ENCODE measurements at places on chromosomes 11 and 22. TPM values are rescaled to one million over a fixed set of nuclear protein-coding genes. Genes with fewer than 3 reads are reported as not detected.
A peak's percentile ranks its signal among the peaks of the same experiment; 100 is the strongest.

ESAM gene
- 0.49 TPM for total RNA-seq

DNA sequence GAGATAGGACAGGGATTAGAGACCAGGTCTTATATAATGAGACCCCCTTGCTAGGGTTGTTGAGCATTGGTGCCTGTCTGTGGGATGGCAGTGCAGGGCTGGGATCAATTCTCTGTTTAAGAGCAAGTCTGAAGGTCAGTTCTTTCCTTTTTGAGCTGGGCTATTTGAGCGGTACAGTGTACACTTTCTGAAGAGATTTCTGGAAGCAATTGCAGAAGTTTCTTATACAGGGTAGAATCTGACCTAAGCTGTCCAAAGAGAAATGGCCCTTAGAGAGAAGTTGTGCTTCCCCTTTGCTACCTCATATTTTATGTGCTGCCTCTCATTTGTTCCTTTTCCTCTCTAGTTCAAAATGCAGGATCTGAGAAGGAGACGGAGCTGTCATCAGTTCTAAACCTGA, 35.8 kb downstream of the CSTPP1 start:
- no peak for DNase-seq

DNA sequence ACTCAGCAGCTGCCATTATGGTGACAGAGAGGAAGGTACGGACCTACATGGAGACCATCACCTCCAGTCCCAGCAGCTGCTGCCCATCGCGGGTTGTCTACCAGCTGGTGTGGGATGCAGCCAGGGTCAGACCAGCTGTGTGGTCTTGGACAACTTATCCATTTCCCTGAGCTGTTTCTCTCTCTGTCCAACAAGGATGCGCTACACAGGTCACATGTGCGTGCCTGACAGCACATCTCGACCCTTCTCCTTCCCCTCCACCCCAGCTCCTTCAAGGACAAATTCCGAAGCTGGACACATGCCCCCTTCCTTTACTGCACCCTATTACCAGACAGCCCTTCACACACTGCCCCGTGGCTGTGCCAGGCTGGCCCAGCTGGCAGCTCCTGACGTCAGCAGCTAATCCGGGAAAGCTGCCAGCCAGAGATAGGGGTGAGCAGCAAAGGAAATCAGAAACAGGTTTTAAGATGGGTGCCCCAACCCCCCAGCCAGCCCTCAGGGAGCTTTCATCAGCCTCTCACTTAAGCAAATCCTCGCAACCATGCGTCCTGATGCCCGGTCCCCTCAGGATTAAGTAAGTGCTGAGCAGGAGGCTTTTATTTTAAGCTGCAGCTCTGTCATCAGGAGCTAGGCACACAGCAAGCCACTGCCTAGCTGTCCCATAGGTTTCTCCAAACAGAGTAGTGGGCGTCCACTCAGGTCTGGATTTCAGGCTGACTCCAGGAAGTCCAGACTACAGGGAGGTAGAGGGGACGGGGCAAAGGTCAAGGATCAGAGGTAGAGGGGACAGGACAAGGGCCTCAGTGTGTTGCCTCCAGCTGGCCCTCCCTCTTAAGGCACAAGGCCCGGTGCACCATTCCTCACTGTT, 20.3 kb downstream of the TEF start:
- DNase-seq, result no peak

- no peak for DNase-seq
Observed at GRCh38 chr22:25702571-25703167, 39.3 kb upstream of the MYO18B start.

MPZL2 gene
- not detected for total RNA-seq

- DNase-seq, result peak; percentile 86
Observed at GRCh38 chr22:19629720-19630419, 84.4 kb upstream of the SEPTIN5 start.

DNA sequence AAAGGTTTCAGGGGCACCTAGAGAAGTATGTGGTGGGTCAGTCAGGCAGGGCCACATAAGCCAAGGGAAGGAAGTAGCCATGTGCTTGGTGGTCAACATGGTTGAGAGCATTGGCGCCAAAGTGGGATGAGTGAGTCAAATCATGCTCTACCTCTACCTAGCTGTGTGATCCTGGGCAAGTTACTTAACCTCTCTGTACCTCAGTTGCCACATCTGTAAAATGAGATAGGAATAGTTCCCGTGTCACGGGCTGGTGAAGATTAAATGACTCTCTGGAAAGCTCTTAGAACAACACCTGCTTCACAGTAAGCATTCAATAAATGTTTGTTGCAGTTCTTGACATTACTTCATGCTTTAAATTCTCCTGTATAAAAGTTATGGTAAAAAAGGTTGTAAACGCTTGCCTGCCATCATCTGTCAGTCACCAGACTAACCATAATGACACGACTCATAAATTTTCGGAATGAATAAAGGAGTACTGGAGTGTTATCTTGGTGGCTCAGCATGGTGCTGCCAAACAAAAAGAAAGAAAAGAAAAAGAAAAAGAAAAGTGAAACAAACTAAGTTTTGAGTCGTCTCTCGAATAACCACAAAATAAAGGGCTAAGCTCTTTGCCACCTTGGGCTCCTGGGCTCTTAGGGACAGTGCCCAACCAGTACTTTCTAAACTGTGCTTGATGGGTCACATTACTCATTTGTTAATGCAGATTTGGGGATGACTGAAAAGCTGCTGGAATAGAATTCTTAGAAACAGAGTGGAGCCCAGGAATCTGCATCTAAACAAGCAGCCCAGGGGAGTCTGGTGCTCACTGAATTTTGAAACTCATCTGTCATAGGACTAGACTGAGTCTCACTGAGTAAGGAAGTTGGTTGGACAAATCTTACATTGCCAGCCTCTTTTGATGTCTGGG, 107.6 kb downstream of the LDLRAD3 start:
- DNase-seq, result no peak

POU2AF3 gene
- not detected for total RNA-seq

DNA sequence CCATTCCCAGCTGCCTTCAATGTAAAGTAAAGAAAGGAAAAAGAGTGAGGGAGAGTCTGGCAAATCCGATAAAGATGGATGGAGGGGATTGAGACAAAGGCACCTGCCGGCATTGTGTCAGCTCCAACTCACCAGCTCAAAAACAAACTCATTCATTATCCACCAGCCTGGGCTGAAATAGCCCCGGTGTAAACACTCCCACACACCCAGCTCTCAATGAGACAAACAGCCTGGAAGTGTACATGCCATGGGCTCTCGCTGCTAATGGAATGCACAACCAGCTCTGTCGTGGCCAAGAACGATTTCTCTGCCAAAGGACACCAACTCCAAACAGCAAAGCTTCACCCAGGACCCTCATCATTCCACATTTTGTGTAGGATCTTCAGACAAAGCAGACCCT, 89.3 kb upstream of the OPCML start:
- no peak for DNase-seq

- DNase-seq, result no peak
Observed at GRCh38 chr11:45169310-45170072, 23.1 kb downstream of the PRDM11 start.

SERPING1 gene
- total RNA-seq, result not detected

SORL1 gene
- 400 TPM for total RNA-seq

OR6X1 gene
- not detected for total RNA-seq

RIMBP3B gene
- 1.1 TPM for total RNA-seq

GRCh38 chr11:111665777-111666176, 63.5 kb downstream of the SIK2 start:
- DNase-seq, result peak; percentile 24

DNA sequence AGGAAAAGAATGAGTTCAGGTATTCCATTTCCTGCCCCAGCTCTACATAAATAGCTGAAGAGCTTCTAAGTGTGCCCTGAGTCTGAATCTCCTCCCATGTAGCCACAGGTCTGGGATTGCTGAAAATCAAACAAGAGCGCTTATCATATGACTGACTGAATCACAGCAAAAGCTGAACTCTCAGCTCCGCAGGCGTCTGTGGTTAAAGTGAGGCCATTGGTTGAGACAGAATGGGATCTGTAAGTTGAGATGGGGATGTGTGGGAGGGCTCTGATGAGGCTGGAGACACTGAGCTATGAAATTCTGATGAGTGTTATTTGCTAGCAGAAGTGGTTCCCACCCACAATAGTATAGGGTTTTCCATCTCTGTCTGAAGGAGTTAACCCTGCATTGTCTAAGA, 637.0 kb downstream of the OPCML start:
- no peak for DNase-seq

FAM227A gene
- 0.57 TPM for total RNA-seq

Data from OCI-LY7 (cell line).